ENCODE measurements at places on chromosomes 11 and 22. TPM values are rescaled to one million over a fixed set of nuclear protein-coding genes. Genes with fewer than 3 reads are reported as not detected.

DNA sequence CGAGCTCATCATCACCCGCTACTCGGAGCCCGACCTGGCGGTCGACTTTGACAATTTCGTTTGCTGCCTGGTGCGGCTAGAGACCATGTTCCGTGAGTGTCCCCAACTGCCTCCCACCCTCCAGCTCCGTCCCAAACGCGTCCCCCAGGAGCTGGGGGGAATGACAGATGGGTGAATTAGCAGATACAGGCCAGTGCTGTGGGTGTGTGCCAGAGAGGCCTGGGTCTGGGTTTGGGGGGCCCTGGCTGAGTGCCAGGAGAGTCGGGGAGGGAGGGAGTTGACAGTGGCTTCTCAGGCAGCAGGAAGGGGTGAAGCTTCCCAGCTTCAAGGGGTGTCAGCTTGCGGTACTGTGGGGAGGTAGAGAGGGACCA is 28.6 kb downstream of the CAPN1 start:
- H3K36me3 ChIP-seq = peaks cover 12% of the 10 kb centered on the region
- peaks cover 7% of the 10 kb centered on the region for H3K4me1 ChIP-seq
- no peak for DNase-seq

- H3K4me3 ChIP-seq = no peak overlapping the region
- peak overlapping the region; percentile 86 for H3K27ac ChIP-seq
- DNase-seq = no peak
- no peaks in the 10 kb centered on the region for H3K27me3 ChIP-seq
These were observed 2.9 kb downstream of the SERPIND1 start for GRCh38 chr22:20776624-20777405.

GRCh38 chr11:77400271-77400670 is 73.6 kb downstream of the PAK1 start:
- H3K4me3 ChIP-seq = no peak overlapping the region
- DNase-seq = no peak
- H3K27me3 ChIP-seq = no peaks in the 10 kb centered on the region
- H3K36me3 ChIP-seq = peaks cover 18% of the 10 kb centered on the region
- peaks cover 31% of the 10 kb centered on the region for H3K4me1 ChIP-seq
- H3K27ac ChIP-seq = no peak overlapping the region

GRCh38 chr11:20131788-20132666 is 28.2 kb downstream of the DBX1 start:
- no peaks in the 10 kb centered on the region for H3K27me3 ChIP-seq
- H3K27ac ChIP-seq = peak overlapping the region; percentile 24
- no peaks in the 10 kb centered on the region for H3K36me3 ChIP-seq

- no peak overlapping the region for H3K27ac ChIP-seq
- H3K27me3 ChIP-seq = peaks cover 2% of the 10 kb centered on the region
- H3K4me3 ChIP-seq = no peak overlapping the region
- no peaks in the 10 kb centered on the region for H3K36me3 ChIP-seq
- H3K4me1 ChIP-seq = no peaks in the 10 kb centered on the region
These were observed 86.3 kb upstream of the HMGXB4 start for GRCh38 chr22:35170716-35171697.

- H3K4me1 ChIP-seq = peaks cover 6% of the 10 kb centered on the region
- no peak overlapping the region for H3K27ac ChIP-seq
- DNase-seq = no peak
- H3K4me3 ChIP-seq = no peak overlapping the region
- H3K27me3 ChIP-seq = peaks cover 4% of the 10 kb centered on the region
These were observed 13.4 kb downstream of the VWCE start for GRCh38 chr11:61281581-61282250.

GRAMD1B gene
- 46.1 TPM for total RNA-seq

CDC42BPG gene
- not detected for total RNA-seq

- H3K36me3 ChIP-seq = peaks cover 31% of the 10 kb centered on the region
- no peak overlapping the region for H3K27ac ChIP-seq
- DNase-seq = no peak
- peaks cover 30% of the 10 kb centered on the region for H3K4me1 ChIP-seq
- H3K4me3 ChIP-seq = no peak overlapping the region
These were observed 3.4 kb upstream of the COPB1 start for GRCh38 chr11:14503023-14503422.

GRCh38 chr22:48885271-48885918 is 942.3 kb downstream of the BRD1 start:
- no peak for DNase-seq
- no peak overlapping the region for H3K4me3 ChIP-seq
- H3K36me3 ChIP-seq = no peaks in the 10 kb centered on the region
- H3K27ac ChIP-seq = no peak overlapping the region

DNA sequence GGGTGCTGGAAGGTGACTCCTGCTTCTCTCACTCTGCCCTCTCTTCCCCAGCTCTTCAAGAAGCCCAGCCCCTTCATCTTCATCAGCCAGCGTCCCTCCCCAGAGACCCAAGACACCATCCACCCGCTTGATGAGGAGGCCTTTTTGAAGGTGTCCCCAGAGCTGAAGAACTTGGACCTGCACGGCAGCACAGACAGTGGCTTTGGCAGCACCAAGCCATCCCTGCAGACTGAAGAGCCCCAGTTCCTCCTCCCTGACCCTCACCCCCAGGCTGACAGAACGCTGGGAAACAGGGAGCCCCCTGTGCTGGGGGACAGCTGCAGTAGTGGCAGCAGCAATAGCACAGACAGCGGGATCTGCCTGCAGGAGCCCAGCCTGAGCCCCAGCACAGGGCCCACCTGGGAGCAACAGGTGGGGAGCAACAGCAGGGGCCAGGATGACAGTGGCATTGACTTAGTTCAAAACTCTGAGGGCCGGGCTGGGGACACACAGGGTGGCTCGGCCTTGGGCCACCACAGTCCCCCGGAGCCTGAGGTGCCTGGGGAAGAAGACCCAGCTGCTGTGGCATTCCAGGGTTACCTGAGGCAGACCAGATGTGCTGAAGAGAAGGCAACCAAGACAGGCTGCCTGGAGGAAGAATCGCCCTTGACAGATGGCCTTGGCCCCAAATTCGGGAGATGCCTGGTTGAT is 12.6 kb downstream of the IL10RA start:
- peaks cover 33% of the 10 kb centered on the region for H3K27me3 ChIP-seq
- no peak overlapping the region for H3K27ac ChIP-seq
- DNase-seq = no peak
- no peak overlapping the region for H3K4me3 ChIP-seq

DNA sequence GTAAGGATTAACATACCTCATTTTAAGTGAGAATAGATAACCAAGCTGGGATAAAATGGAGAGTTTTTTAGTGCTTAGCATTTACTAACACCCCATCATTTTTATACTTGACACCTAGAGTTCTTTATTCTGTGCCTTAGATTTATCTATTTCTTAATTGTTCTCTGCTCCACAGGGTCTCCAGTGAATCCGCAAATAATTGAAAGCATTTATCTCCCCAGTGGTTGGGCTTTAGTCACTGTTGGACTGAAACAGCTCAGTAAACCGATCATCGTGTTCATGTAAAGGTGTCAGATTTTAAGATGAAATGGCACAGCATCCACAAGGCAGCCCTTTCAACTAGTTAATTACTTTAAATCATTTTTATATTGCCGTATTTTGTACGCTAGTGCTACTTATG is 17.8 kb upstream of the GRIA4 start:
- DNase-seq = no peak
- H3K36me3 ChIP-seq = no peaks in the 10 kb centered on the region
- H3K4me3 ChIP-seq = no peak overlapping the region
- no peaks in the 10 kb centered on the region for H3K27me3 ChIP-seq
- H3K4me1 ChIP-seq = peaks cover 9% of the 10 kb centered on the region

- no peak overlapping the region for H3K4me3 ChIP-seq
- DNase-seq = no peak
- no peak overlapping the region for H3K27ac ChIP-seq
- no peaks in the 10 kb centered on the region for H3K36me3 ChIP-seq
- no peaks in the 10 kb centered on the region for H3K4me1 ChIP-seq
- peaks cover 2% of the 10 kb centered on the region for H3K27me3 ChIP-seq
These were observed 142.4 kb downstream of the RCN1 start for GRCh38 chr11:32233276-32233675.

DNA sequence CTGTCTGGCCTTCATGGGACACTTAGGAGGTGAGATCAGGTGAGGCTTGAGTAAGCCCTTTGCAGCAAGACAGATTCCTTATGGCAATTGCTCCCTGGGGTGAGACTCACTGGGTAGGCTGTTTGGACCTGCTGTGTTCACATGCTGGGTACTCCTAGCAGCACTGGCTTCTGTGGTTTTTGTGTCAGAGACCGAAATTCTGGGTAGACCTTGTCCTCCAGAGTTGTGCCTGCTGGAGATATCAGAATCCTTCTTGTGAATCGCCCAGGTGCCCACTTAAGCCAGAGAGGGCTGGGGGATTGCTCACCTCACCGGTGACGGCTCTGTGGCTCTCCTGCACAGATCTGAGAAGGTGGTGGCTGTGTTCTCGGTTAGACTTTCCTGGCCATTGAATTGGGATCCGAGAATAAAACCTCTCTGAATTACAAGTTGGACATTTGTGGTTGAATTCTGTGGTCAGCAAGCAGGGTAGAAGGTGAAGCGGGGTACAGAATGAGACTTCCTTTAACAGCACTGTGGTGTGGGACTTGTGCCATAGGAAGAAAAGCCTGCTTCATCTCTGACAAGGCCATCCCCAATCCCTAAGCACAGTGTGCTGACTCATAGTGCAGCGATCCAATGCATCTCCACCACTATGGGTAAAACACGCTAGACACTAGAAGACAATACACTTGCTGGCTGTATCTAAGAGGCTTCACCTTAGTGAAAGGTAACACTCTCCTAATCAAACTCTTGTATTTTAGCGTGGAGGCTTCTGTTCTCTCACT is 52.5 kb upstream of the TTC12 start:
- peak; percentile 30 for DNase-seq
- H3K4me3 ChIP-seq = no peak overlapping the region
- no peaks in the 10 kb centered on the region for H3K36me3 ChIP-seq
- H3K4me1 ChIP-seq = no peaks in the 10 kb centered on the region
- H3K27ac ChIP-seq = no peak overlapping the region

CECR2 gene
- total RNA-seq = not detected

MPZL2 gene
- not detected for total RNA-seq

Data from HFFc6 (cell line).